Brain (organoid and tissue), 16 donors: ENCODE measurements at places on chromosomes 4 and X.

DNA sequence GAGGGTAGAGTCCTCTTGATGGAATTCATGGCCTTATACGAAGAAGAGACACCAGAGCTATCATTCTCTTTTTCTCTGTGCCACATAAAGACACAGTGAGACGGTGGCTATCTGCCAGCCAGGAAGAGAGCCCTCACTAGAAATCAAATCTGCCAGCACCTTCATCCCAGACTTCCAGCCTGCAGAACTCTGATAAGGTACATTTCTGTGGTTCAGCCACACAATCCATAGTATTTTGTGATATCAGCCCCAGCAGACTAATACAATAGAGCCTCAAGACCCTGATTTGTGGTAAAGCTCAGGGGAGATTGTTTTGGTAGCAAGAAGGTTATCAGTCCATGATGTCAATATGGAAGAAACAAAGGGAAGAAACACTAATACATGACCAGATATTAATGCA lies 1213.2 kb downstream of the NLGN4X start:
- no peak for DNase-seq

- DNase-seq = no peak
Observed at GRCh38 chrX:131288188-131288587, 918 bp downstream of the IGSF1 start.

- DNase-seq = no peak
Observed at GRCh38 chr4:107129076-107129475, 93.0 kb upstream of the DKK2 start.

GRCh38 chrX:37787423-37787869 lies 7.6 kb downstream of the CYBB start:
- no peak for DNase-seq

DNA sequence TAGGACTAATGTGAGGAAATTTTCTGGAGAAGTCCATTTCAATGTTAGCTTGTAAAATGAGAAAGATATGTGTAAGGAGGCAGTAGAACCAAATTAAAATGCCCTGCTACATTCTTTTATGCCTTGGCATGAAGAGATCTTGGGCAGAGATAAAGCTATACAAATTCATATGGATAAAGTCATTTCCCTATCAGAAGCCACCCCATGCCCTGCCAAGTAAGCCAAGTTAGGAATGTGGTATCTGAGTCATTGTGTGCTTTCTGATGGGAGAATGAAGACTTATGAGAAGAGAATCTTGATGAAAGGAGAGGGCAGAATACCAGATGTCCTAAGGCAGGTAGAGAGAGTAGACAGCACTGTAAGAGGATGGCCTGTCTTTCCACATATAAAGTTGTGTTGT lies 83.7 kb downstream of the TEX13A start:
- no peak for DNase-seq

DNA sequence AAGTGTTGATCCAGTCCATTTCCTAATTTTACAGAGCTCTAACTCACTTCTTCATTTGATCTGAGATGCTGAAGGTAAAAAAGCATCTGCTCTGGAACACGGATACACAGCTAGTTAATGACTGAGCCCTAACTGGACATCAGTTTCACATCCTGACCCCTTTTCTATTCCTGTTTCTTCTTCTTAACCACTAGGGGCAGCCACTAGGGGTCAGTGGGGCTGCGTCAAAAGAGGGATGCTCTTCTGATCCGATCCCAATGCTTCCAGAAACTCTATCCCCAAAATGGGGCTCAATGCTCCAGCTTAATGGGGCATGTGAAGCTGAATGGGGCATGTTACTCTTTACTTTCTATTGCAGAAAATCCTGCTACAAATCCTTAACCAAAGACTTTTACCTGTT lies 33.4 kb upstream of the PHKA2 start:
- peak; percentile 15 for DNase-seq

DNA sequence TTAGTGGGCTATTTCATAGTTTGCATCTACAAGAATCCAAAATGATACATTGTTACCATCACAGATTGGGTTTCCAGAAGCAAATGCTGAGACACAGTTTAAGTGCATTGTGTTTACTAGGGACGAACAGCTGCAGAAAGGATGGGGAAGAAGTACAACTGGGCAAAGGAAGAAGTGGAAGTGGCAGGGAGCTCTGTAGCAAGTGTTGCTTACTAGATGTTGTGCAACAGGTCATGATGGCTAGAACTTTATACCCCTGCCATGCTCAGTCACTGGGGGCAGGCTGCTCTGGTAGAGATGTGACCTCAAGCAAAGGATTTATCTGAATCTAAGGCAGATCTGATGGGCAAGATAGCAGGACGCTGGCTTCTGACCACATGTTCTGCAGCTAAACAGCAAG lies 76.1 kb upstream of the EMCN start:
- DNase-seq = no peak

GRCh38 chr4:25440478-25441030 lies 63.5 kb downstream of the ANAPC4 start:
- DNase-seq = peak; percentile 83

- DNase-seq = no peak
Observed at GRCh38 chr4:172095161-172095560, 282.0 kb downstream of the GALNTL6 start.

- DNase-seq = no peak
Observed at GRCh38 chr4:175540151-175540550, 271.9 kb downstream of the GPM6A start.

DNA sequence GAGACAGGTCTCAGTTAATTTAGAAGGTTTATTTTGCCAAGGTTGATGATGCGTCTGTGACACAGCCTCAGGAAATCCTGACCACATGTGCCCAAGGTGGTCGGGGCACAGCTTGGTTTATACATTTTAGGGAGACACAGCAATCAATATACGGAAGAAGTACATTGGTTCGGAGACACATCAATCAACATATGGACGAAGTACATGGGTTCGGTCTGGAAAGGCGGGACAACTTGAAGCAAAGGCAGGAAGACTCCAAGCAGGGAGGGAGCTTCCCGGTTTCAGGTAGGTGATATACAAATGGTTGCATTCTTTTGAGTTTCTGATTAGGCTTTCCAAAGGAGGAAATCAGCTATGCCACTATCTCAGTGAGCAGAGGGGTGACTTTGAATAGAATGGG lies 225.2 kb upstream of the ZFP42 start:
- no peak for DNase-seq

GRCh38 chr4:4481399-4481994 lies 60.4 kb downstream of the STX18 start:
- no peak for DNase-seq

GRCh38 chr4:150593996-150594395 lies 12.0 kb downstream of the MAB21L2 start:
- no peak for DNase-seq

DNA sequence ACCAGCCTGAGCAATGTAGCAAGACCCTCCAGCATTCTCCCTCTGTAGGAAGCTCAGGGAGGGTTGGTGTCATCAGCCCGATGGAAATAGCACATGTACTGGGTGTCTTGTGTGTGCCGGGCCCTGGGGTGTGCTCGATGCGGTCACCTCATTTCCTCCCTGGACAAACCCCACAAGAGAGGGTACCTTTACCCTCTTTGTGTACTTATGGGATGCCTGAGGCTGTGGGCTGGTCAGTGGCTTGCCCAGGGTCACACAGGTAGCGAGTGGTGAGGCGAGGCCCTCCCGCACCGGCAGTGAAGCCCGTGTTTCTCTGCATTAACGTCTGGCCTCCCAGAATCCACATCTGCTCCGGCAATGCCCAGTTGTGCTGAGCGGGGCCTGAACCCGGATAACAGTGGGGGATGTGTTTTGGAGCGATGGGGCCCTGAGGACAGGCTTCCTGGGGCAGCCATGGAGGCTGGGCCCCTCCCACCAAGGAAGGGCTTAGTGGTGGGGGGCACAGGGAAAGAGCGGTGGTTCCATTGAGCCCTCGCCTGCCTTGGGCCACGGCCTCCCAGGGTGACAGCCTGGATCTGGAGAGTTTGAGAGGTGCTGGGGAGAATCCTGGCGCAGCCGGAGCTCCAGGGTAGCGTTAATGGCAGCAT lies 8.1 kb downstream of the PSAPL1 start:
- DNase-seq = no peak

DNA sequence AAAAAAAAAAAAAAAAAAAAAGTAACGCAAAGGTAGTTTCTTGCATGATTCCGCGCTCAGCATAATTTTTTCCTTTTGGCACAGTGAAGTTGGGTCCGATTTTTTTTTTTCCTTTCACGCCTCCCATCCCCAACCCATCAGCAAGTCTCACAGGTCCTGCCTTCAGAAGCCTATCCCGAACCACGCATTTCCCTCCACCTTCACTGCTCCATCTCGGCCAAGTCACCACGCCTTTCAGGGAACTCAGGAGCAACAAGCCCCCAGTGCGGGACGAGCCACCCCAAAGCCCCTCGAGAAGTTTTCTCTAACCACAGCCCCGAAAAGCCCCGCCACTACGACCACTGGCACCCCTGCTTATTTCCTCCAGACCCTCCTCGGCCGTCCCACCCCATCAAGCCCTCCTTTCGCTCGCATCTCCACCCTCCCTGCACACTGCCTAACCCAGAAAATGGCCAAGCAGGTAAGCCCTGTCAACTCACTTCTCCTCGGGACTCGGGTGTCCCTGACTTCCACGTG lies 1.0 kb downstream of the SLBP start:
- DNase-seq = no peak

- no peak for DNase-seq
Observed at GRCh38 chrX:123348468-123348867, 164.4 kb downstream of the GRIA3 start.

- no peak for DNase-seq
Observed at GRCh38 chrX:131752493-131753198, 208.8 kb downstream of the OR13H1 start.

DNA sequence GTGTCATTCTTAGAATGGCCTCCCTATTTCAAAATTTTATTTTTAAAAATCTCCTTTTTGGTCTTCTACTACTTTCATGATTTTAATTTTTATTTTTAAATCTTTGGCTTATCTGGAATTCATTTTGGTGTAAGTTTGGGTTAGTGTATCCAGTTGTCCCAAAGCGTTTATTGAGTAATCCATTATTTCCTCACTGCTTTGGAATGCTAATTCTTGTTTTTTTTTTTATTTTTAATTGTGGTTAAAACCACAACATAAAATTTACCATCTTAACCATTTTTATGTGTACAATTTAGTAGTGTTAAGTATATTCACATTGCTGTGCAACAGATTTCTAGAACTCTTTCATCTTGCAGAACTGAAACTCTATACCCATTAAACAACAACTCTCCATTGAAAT lies 8.7 kb downstream of the CITED1 start:
- DNase-seq = no peak

- no peak for DNase-seq
Observed at GRCh38 chr4:117324851-117325491, 239.6 kb upstream of the TRAM1L1 start.

DNA sequence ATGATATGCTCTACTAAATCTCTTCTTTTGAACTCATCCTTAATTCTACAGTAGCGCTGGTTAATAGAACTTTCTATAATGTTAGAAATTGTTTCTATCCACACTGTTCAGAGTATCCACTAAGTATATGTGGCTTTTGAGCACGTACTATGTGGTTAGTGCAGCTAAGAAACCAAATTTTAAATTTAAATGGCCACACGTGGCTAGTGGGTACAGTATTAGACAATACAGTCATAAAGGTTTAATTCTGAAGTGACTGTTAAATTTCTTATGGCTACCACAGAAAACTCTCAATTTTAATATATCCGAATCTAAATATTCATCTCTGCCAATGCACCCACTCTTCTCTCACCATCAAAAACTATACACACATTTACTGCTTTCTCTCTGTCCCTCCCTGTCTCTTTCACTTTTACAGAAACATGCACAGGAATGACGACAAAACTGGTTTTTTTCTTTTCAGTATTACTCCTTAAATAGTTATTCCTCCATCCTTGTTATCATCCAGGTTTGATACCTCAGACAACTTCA lies 583.9 kb downstream of the KCTD8 start:
- DNase-seq = no peak
